ENCODE measurements at places on chromosomes 6 and 20.

DNA sequence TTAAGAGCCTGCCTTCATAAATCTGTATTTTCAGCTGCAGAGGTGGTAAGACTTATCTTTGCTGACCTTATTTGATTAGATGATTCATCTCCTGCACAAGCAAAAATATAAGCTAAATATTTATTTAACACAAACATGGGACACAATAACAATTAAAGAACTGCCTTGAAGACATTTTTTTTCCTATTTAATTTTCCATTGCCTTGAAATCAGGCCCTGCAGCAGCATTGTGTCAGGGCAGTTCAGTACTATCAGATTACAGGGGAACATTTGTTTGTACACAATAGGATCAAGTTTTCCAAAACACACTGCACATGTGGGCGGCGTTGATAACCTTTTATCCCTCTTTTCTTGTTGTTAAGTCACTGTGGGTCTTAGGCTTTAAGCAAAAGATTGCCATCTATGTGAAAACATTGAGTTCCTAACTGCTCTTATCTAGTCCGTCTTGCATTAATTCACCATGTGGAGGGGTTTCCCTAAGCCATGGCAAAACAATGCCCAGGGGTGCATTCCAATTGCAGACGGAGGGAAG lies 7.4 kb downstream of the ADGRF5 start:
- DNase-seq: no peak

DNA sequence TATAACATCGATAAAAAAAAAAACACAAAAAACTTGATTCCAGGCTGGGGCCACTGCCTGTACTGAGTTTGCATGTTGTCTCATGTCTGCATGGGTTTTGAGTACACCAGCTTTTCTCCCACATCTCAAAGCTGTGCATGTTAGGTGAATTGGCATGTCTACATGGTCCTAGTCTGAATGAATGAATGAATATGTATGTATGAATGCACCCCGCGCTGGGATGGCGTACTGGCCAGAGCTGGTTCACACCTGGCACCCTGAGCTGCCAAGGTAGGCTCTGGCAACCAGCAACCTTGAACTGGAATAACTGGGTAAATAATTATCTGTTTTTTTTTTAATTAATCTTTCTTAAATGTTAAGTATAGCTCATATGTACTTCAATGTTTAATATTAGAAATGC lies 131.0 kb downstream of the MAN1A1 start:
- no peak for DNase-seq

DNA sequence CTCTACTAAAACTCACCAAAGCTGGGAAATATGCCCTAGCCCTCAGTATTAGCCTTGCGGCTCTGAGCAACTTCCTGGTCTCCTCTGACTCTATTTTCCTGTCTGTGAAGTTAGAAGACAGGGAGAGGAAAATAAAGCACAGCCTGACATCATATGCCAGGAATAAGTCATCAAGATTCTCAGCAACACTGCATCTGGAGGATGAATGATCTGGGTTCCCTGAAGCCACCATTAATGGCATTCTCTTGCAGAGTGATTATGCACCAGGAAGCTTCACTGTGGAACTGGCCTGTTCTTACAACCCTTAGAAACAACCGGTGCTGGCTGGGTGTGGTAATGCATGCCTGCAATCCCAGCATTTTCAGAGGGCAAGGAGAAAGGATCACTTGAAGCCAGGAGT lies 12.4 kb downstream of the ADGRF5 start:
- no peak for DNase-seq

- no peak for DNase-seq
Measured at GRCh38 chr6:21918041-21918440, 324.5 kb downstream of the SOX4 start.

- no peak for DNase-seq
Measured at GRCh38 chr6:35262596-35262995, 3.1 kb downstream of the ZNF76 start.

GRCh38 chr6:83169106-83169505 lies 24.0 kb downstream of the PGM3 start:
- DNase-seq: no peak

All from stimulated activated CD8-positive, alpha-beta memory T cell treated with anti-CD3 and anti-CD28 coated beads, Interleukin-4, amount 100 ng/mL, for 1 hour (primary cell).